Sigmoid colon (tissue), 7 donors: ENCODE measurements at places on chromosomes 3 and 15. TPM values are rescaled to one million over a fixed set of nuclear protein-coding genes. Genes with fewer than 3 reads are reported as not detected.

DNA sequence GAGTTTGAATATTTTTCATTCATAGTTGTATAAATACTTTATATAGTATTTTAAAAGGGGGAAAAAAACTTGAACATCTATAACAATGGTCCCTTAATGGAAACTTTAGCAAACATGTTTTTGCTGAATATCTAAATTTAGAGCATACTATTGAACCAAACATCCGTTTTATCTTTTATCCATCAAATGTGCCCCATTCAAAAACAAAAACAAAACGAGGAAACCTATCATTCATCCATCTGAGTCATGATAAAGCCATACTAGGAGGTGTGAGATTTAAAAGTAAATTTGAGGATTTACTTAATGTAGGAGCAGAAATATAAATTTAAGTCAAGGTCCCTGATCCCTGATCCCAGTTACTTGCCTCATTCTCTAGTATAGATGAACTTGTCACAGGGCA lies 463.6 kb upstream of the MDFIC2 start:
- H3K4me3 ChIP-seq, result no peak overlapping the region
- no peaks in the 10 kb centered on the region for H3K36me3 ChIP-seq
- no peak for DNase-seq
- no peaks in the 10 kb centered on the region for H3K27me3 ChIP-seq
- no peaks in the 10 kb centered on the region for H3K4me1 ChIP-seq

DNA sequence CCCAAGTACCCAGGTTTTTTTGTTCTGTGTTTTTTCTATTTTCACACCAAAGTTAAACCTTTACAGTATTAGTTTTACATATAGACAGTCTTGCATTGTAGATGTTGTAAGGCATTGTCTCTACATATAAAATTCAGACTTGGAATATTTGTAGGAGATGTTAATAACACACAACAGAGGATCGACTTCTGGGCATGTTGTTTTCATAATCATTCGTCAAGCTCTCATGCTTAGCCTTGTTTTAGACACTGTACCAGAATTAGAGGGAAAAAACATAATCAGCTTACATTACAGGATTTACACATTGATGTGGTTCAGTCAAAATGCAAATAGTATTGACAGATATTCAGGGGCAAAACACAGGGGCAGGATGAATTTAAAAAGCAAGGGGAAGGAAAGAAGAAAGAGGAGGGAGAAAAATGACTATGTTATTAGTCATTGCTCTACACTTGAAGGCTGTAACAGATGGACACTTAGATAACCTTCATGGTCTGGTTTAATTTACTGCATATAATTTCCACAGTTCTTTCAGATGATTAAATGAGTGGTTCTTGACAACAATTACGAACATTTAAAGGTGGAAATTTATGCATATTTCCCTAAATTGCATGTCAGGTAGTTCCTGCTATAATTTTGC lies 7.5 kb downstream of the CMSS1 start:
- H3K4me1 ChIP-seq, result peaks cover 3% of the 10 kb centered on the region
- H3K4me3 ChIP-seq, result no peak overlapping the region
- no peak overlapping the region for H3K27ac ChIP-seq
- H3K27me3 ChIP-seq, result no peaks in the 10 kb centered on the region

DNA sequence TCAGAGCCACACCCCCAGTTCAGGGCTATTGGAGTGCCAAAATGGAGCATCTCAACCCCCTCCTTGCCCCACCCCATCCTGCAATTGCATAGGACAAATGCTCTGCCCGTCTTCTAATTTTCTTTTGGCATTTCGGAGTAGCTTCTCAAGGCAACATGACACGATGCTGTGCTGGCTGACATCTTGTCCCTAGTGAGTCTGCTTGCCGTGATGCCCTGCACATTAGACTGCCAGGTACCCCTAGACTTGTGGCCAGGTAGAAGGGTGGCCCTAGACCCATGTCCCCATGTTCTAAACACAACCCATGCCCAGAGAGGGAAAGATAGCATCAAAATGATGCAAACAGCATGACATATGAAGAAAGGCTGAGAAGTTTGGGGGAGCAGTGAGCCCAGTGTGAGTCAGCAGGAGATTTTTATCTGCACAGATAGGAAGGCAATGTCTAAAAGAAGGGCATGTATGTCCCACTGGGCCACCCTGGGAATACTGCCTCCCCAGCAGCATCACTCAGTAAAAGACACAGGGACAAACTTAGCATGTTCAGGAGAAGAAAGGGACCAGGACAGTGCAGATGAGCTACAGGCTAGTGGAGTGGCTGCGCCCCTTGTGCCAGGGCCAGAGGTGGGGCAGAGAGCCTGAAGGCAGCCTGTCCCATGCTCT lies 36.8 kb downstream of the CA12 start:
- no peak overlapping the region for H3K4me3 ChIP-seq
- H3K27me3 ChIP-seq, result no peaks in the 10 kb centered on the region
- peak; percentile 14 for DNase-seq
- H3K4me1 ChIP-seq, result peaks cover 8% of the 10 kb centered on the region

DNA sequence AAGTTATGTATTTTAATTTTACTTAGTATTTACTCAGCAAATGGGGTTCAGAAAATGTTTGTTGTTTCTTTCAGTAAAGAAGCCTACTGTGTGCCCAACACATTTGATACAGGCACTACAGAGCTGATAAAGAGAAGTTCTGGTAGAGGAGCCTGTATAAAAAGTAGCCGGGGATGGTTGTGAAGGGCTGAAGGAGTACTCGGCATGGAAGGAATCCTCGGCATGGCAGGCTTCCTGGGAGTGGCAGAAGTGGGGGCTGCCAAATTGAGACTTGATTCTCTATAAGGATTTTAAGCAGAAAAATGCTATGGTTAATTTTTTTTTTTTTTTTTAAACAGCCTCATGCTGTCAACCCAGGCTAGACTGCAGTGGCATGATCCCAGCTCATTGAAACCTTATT lies 9.3 kb downstream of the ARL13B start:
- no peak overlapping the region for H3K27ac ChIP-seq
- H3K36me3 ChIP-seq, result no peaks in the 10 kb centered on the region
- DNase-seq, result no peak
- no peaks in the 10 kb centered on the region for H3K27me3 ChIP-seq

DNA sequence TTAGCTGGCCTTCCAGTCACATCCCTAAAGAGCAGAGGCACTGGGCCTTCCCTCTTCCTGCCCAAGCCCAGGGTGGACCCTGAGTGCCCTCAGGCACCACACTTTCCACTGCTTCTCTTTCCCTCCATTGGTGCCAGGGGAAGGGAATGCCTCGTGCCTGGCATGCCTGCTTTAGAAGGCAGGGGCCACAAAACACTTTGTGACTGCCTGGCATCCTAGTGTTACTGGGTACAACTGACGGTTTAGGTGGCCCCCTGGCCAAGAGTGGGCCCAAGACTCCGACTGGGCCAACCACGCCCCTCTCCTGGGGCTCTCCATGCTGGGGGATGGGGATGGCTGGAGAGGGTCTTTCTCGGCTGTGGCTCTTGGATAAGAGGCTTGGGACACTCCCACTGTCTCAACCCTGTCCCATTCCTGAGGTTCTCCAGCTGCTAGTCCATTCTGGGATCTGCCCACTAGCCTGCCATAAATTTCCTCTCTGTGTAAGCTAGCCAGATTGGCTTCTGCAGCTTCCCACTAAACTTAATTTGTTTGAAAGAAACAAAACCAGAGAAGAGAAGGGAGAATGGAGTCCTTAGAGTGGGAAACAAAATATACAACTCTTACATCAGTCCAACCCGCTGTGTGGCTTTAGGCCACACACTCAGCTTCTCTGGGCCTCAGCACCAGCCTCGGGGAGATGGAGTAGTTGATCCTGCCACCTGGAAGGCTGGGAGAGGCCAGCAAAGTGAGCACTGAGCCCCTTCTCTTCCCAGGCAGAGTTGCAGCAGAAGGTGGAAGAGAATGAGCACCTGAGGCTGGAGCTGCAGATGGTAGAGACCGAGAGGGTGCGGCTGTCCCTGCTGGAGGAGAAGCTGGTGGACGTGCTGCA lies 24.1 kb upstream of the GP9 start:
- H3K27me3 ChIP-seq, result peaks cover 4% of the 10 kb centered on the region
- H3K4me1 ChIP-seq, result no peaks in the 10 kb centered on the region
- no peak overlapping the region for H3K27ac ChIP-seq
- H3K36me3 ChIP-seq, result peaks cover 7% of the 10 kb centered on the region

The FBXW12 gene
- not detected for total RNA-seq

The KBTBD13 gene
- total RNA-seq, result not detected

The GHRL gene
- total RNA-seq, result not detected
